ENCODE measurements at places on chromosomes 13 and 19.

GRCh38 chr19:40277356-40278059 lies 7.6 kb downstream of the AKT2 start:
- no peak for DNase-seq

GRCh38 chr19:390386-391206 lies 18.4 kb downstream of the C2CD4C start:
- DNase-seq: no peak

DNA sequence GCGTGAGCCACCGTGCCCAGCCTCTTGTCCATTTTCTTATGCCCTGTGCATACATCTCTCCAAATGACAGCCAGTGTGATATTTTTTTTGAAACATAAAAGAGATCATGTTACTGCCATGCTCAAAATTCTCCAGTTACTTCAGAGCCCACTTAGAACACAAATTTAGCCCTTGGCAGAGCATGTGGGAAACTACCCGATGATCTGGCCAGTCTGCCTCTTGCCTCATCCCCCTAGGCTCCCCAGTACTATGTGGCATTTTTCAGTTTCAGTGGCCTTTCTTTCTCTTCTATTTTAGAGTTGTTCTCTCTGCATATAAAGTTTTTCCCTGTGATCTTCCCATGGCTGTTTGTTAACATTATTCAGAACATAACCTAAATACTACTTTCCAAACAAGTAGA lies 323.0 kb downstream of the GPC5 start:
- no peak for DNase-seq

DNA sequence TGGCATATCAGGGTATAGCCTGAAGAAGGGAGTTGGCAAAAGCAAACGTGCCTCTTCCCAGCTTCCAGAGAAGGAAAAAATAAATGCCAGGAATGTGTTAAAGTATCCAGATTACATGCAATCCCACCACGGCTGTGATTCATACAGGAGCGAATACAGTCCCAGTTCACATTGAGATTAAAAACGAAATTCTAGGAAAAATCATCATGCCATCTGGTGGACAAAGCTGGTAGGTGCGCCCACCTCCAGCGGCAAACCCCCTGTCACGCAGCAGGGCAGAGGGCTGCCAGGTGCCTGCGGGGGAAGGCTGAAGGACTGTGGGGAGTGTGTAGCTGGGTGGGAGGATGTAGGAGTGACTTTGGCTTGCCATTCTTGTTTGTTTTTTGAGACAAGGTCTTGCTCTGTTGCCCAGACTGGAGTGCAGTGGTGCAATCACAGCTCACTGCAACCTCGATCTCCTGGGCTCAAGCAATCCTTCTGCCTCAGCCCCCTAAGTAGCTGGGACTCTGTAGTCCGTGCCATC lies 6.4 kb upstream of the DMWD start:
- peak; percentile 44 for DNase-seq

GRCh38 chr13:62512194-62513141 lies 1096.8 kb upstream of the PCDH20 start:
- no peak for DNase-seq

- no peak for DNase-seq
These were observed 183.3 kb downstream of the KCNRG start for GRCh38 chr13:50198508-50198907.

- no peak for DNase-seq
These were observed 16.1 kb upstream of the SLC15A1 start for GRCh38 chr13:98768522-98768921.

DNA sequence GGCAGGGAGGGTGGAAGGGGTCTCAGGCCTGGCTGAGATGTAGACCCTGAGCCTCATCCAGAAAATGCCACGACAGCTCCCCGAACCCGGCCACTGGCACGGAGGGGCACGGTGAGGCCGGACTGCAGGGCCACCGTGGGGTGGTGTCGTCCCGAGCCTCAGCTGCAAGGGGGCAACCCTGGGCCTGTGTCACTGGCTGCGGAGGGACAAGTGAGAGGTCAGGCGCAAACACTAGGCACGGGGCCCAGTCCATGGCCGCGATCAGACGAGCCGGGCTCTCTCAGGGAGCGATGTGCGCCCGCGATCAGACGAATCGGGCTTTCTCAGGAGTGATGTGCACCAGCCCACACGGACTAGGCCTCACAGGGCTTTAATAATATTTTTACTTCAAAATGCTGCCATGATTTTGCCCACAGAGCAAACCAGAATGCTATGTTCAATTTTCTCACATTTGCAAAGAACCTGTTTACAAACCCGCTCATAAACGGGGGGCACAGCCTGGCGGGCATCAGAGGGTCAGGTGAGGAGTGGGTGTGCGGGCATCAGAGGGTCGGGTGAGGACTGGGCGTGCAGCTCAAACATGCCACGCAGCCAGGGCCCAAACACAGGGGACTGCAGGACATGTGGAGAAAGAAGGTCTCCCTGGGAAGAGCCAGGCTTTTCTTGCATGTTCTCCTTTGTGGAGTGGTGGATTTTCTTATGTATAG lies 42.6 kb upstream of the C13orf46 start:
- DNase-seq: no peak

GRCh38 chr13:49064476-49064875 lies 88.8 kb downstream of the FNDC3A start:
- DNase-seq: no peak

- DNase-seq: no peak
These were observed 26.4 kb upstream of the OLFM2 start for GRCh38 chr19:9962623-9963290.

DNA sequence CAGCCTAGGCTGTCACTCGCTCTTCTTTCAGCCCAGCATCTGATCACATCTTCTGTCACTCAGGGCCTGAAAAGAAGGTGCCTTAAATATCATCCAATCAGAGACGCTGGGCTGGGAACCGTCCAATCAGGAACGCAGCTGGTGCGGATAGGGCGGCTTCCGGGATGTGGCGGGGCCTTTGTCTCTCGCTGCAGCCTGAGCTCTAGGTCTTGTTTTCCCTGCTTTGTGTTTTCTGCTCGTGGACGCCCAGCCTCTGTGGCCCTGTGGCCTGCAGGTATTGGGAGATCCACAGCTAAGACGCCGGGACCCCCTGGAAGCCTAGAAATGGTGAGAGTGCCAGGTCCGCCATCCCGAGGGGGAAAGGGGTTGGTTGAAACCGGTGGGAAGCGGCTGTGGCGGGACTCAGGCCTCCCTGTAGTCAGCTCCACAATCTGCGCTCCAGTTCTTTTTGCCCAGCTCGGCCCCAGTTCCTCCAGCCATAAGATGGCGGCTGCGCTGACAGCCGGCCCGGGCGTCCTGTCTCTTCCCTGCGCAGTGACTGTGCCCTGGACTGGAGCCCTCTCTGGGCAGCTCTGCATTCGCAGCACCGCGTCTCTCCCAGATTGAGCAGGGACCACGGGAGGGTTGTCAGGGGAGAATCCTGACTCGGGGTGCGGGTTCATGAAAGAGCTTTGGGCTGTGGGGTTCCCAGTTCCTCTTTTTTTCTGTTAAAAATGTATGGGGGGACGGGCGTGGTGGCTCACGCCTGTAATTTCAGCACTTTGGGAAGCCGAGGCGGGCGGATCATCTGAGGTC lies at the start of gene ZNF85:
TSS of gene ZNF85 (plus strand) at position 175 of the 795 bp plus-strand sequence. CDS start at position 325, 150 bp downstream.
- peak; percentile 75 for DNase-seq

DNA sequence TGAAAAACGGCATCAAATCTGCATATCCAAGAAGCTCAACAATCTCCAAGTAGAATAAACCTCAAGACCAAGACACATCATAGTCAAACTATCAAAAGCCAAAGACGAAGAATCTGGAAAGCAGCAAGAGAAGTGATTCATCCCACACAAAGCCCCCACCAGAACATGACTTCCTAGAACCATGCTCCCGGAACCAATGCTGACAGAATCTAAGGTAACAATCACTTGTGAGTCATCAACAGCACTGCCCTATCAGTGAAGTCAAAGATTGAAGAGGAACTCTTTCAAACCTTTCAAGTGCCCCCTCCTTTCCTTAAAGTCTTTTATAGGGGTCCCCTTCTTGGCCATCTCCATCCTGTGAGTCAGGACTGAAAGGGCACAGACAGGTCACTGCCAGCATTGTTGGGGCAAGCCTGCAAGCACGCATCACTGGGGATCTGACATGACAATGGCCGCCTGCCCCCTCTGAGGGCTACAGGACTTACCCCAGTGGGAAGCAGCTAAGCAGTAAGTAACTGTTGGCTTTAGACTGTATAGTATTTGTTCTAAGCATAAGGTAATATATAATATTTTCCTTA lies at the start of gene CCDC70:
TSS of gene CCDC70 (plus strand) at position 247 of the 578 bp plus-strand sequence. CDS start 3,443 bp downstream, outside the sequence.
- DNase-seq: peak; percentile 28

DNA sequence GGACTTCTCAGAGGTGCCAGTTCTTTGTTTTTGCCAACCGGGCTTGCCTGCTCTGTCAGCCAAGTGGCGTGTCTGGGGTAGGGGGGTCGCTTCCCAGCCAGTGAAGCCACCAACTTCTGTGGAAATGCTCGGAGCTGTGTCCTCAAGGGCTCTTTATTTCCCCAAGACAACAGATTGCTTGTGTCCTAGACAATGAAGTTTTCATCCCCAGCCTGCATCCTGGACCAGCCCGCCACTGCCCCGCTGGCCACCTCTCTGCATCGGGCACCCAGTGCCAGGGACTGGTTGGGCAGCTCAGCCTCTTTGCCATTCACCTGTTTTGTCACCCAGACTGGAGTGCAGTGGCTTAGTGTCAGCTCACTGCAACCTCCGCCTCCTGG lies 3.7 kb downstream of the RAB11B start:
- no peak for DNase-seq

- DNase-seq: no peak
These were observed 154.2 kb downstream of the TM9SF2 start for GRCh38 chr13:99655351-99656091.

GRCh38 chr13:99894840-99895443 lies 76.6 kb downstream of the ZIC5 start:
- DNase-seq: no peak

DNA sequence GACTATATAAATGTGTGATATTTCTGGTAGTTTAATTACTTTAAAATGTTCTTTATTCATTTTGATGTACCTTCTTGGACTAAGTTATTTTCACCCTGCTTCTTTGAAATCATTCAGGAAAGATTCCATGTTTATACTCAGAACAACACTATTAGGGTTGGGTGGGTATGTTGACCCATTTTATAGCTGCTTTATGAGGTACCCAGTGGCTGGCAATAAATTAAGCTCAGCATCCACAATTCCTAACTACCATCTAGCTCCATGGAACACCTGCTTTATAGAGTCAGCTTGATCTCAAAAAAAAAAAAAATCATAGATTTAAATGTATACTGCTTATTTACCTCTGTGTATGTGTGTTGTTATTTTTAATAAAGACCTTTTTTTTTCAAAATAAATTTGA lies 78.9 kb upstream of the ZNF91 start:
- DNase-seq: no peak

- no peak for DNase-seq
These were observed 7.8 kb upstream of the NTN5 start for GRCh38 chr19:48680436-48681126.

- DNase-seq: no peak
These were observed 9.0 kb downstream of the EPS15L1 start for GRCh38 chr19:16462757-16463250.

DNA sequence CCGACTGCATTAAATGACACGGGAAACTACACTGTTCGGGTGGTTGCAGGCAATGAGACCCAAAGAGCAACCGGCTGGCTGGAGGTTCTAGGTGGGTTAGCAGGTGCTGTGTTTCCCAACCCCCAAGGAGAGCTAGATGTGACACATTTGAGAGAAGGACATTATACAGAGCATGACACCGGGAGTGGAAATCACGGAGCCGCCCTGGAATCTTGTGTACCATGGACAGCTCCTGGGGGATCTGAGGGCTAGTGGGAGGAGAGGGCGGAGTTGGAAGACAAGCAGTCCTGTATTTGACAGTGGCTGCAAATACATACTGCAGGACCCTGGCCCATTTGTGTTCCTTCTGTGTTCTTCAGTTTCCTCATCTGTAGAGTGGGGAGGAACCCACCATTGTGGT lies 2.3 kb downstream of the CEACAM18 start:
- no peak for DNase-seq

DNA sequence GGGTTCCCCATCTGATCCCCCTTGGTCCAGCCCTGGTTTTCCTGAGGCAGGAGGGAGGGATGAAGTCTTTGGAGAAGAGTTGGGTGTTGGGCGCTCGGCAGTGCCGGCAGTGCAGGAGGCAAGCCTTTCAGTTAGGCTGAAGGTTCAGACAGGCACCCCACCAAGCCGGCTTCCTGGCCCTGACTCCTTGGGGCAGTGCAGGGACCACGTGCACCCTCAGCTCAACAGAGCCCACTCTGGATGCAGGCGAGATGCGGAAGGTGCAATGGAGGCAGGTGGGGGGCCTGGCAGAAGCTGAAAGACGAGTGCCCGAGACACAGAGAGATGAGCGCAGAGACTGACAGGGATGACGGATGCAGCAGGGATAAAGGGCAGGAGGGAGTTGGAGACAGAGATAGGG lies 11.1 kb downstream of the MAMSTR start:
- no peak for DNase-seq

DNA sequence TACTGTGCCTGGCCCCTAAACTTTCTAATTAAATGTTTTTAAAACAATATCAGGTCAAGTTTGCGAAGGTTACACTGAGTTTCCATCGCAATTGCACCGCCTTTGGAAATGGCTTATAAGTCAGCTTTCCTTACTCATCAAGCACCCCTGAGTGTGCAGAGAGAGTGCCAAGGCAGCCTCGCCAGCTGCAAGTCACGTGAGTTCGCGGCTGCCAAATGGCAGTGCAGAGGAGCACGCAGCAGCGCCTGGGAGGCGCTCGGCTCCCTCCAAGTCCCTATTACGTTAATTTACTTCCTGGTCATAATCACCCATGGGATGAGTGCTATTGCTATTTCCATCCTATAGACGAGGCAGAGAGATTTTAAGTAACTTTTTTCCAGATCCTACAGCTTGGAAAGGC lies 319.6 kb downstream of the TEX29 start:
- no peak for DNase-seq

GRCh38 chr19:7515645-7516151 lies at the start of gene ZNF358:
TSS of gene ZNF358 (plus strand) at chr19:7516103. CDS start at chr19:7519243, 3,140 bp downstream.
- DNase-seq: no peak

- DNase-seq: no peak
These were observed 57.0 kb upstream of the RAP2A start for GRCh38 chr13:97376981-97377380.

- DNase-seq: no peak
These were observed 9.6 kb downstream of the IGFLR1 start for GRCh38 chr19:35732540-35733179.

GRCh38 chr19:6020972-6021805 lies 43.2 kb upstream of the RANBP3 start:
- no peak for DNase-seq

GRCh38 chr13:40637643-40638042 lies 28.8 kb downstream of the FOXO1 start:
- no peak for DNase-seq

DNA sequence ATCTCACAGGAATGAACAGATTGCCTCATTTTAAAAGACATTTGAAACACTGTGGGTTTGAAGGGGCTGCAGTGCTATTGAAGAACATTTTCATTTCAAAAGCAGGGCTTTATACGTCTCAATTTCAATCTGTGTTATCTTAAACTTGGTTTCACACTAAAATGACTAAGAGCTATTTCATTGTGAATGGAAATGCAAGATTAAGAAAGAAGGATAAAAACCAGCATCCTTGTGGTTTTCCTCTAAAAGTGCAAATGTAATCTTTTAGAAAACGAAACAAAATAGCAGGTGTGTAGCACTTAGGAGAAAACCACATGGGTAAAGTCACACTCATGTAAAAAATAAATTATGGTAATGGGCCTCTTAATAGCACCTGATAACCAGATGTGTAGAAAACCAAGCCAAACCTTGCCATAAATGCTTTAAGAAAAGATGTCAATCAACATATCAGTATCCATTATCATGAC lies 397.7 kb downstream of the GPC6 start:
- DNase-seq: no peak

Data from activated CD4-positive, alpha-beta T cell treated with anti-CD3 and anti-CD28 coated beads, Interleukin-2, amount 50 U/mL, for 24 hours (primary cell).